ENCODE measurements at places on chromosomes 4 and X.

DNA sequence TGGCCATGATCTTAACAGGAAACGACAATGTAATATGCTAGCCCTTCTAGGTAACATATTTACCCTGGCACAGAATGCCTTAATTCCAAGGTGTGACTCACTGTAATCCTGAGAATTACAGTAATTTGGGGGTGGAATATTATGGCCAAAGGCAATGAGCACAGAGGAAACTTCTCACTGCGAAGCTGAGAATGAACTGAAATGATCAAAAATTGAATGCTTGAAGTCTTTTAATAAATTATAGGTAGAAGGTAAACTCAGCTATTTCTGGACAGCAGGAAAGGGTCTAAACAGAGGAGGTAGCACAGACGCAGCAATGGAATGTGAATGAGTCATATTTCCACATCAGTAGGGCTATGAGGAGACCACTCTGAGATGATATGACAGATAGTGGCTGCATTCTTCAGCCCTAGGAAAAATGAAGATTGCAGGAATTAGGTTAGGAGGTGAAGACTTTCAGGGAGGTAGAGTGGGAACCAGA lies 312.6 kb downstream of the PACRGL start:
- no peak for DNase-seq

DNA sequence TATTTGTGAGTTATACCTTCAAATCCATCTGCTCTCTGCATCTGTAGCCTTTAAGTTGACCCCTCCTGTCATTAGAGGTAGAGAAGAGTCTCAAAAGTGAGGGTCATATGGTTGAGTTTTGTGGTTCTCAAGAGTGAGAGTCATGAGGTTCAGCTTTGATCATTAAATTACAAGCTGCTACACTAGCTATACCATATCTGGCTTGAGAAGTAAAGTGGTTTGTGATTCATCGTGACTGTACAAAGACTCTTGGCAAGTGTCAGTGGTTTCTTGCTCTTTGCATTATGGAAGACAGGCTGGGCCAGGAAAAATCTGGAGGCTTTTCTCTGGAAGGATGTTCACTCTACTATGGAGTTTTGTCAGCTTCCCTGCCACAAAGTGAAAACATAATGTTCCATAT lies 170.6 kb downstream of the ZC4H2 start:
- no peak for DNase-seq

DNA sequence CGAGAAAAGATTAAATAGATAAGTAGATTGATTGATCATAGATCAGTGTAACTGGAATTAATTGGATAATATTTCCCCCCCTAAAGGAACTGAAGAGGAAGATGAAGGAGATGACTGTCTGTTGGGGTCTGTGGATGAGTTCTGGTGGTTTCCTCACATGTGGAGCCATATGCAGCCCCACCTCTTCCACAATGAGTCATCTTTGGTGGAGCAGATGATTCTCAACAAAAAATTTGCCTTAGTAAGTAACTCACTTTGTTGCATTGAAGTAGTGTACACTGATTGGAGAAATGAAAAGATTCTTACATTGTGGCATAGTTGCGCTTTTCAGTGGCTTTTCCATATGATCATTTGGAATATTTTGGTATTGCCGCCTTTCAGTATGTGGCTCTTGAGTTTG lies 80.4 kb downstream of the NDST3 start:
- DNase-seq: no peak

- no peak for DNase-seq
These were observed 241.6 kb downstream of the MGST2 start for GRCh38 chr4:139907001-139907809.

- peak; percentile 57 for DNase-seq
These were observed 39.2 kb downstream of the COPS4 start for GRCh38 chr4:83074086-83074704.

GRCh38 chr4:139642364-139642763 lies 23.3 kb upstream of the MGST2 start:
- DNase-seq: no peak

DNA sequence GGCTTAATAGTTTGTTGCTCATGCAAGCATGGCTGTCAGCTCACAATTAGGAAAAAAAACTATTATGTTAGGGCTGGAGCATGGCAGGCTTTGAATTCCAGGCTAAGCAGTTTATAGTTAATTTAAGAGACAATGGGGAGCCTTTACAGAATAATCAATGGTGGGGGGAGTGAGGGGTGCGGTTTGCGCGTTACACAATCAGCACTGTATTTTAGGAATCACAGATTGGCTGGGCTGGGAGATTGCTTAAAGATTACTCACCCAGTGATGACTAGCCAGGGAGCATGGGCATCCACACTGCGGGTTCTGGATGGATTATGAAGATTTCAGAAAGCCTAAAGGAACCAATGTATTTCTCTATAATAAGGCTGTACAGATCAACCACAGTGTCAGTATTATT lies 186.6 kb downstream of the SOX3 start:
- no peak for DNase-seq

GRCh38 chrX:10178866-10179463 lies 22.2 kb downstream of the CLCN4 start:
- DNase-seq: no peak

- no peak for DNase-seq
These were observed 61.4 kb upstream of the PJA1 start for GRCh38 chrX:69226459-69227158.

GRCh38 chr4:27087306-27088045 lies 226.8 kb downstream of the STIM2 start:
- DNase-seq: no peak

DNA sequence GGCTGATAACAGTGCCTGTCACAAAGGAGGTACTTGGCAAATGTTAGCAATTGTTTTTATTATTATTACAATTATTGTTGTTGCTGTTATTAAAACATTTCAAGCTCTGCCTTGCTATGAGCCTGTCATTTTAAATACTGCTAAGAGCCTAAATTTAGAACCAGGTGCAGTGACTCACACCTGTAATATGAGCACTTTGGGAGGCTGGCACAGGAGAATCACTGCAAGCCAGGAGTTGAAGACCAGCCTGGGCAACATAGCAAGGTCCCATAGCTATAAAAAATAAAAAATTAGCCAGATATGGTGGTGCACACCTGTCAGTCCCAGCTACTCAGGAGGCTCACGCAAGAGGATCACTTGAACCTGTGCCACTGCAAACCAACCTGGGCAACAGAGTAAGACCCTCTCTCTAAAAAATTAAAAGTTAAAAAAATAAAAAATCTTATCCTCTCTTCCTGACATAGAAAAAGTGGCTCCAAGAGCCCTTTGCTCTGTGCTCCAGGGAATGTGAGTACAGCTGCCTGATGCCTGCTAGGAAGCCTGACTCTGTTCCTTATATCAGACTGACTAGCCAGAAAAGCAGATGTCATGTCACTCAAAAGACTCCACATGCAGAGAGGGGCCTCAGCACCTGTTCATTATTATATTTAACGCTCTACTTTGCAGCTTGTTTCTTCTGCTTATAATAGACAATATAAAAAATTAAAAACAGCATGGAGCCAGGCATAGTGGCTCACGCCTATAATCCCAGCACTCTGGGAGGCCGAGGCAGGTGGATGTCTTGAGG lies 234.0 kb downstream of the OPHN1 start:
- no peak for DNase-seq

DNA sequence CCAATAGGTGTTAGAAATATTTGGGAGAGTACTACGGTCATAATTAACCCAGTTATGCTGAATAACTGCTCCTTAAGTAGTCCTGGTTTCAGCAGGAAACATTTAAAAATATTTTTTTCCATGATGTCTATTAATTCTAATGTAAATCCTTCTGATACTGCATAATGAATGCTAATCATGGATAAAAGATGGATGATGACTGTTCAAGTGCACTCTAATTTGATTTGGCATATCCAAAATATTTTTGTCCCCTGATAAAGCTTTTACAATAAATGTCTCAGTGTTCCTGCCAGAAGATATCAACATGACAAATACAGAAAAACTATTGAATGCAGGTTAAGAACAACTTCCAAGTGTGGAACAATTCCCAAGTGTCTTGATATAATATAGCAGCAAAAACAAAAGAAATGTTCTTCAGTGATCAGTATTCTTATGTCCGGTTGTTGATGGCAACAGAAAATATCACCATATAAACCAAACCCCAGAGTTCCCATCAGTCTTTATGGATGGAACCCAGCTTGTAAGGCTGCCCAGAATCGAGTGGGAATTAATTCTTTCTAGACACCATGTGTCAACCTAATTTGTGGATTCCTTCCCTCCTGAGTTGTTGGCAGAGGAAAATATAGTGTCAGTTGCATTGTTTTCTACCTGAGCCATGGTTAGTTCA lies 205.4 kb upstream of the GK2 start:
- no peak for DNase-seq

DNA sequence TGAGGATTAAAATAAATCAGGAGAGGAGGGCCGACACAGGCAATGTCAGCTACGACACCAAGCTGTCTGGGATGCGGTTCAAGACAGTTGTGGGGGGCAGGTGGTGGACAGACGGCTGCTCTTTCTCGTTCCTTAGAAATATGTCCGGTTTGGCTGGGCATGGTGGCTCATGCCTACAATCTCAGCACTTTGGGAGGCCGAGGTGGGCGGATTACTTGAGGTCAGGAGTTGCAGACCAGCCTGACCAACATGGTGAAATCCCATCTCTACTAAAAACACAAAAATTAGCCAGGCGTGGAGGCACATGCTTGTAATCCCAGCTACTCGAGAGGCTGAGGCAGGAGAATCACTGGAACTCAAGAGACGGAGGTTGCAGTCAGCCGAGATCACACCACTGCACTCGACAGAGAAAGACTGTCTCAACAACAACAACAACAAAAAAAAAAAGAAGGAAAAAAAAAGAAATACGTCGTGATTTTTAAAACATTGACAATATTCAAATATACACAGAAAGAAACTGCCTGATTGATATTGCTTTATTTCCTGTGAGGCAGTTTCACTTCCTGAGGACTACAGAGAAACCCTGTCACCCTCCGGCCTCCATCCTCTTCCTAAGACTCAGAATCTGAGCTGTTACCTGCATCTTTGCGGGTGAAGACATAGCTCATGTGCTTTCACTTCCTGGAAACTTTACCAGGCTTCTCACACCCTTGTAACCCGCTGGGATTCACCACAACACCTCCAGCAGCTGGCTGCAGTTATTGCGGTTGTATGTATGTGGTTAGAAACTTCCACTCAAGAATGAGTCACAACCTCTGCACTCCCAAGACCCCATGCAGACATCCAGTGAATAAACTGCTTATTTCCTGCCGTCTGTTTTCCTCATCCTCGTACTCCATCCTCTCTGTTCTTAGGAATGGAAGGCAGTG lies 63.8 kb upstream of the STS start:
- DNase-seq: peak; percentile 75

DNA sequence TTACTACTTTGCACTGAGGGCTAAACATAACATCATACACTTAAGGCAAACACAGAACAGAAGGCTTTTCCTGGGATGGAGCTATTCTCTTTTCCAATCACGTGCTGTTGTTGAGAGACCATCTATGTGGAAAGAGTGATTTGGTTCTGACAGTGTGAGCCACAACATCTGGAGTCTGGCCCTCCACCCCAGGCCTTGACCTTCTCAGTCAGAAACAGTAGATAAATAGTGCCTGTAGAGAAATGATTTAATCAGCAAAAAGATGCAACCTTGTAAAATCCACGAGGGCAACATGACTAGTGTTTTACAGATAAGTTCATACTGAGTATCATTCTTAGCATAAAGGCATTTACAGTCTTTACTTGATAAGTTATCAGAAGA lies 10.8 kb upstream of the SFRP2 start:
- DNase-seq: no peak

DNA sequence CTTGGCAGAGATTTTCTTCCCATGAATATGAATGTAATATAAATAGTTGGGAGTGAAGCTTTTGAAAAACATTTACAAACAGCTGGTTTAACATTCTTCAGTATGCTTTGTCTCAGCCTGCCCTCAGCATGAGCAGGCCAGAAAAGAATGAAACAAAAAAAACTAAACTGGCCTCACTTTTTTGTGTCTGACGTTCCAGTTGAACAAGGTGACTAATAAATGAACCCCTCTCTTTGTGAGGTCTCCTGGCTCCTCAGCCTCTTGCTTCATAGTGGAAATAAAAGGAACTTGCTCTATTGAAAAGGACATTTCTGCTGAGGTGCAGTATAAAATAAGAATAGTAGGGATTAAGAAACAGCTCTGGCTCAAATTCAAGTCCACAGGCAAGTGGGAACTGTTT lies 9.4 kb downstream of the CHST7 start:
- no peak for DNase-seq

- no peak for DNase-seq
These were observed 12.2 kb downstream of the RGS12 start for GRCh38 chr4:3304831-3305609.

- DNase-seq: no peak
These were observed 158.2 kb upstream of the DDIT4L start for GRCh38 chr4:100348473-100348872.

DNA sequence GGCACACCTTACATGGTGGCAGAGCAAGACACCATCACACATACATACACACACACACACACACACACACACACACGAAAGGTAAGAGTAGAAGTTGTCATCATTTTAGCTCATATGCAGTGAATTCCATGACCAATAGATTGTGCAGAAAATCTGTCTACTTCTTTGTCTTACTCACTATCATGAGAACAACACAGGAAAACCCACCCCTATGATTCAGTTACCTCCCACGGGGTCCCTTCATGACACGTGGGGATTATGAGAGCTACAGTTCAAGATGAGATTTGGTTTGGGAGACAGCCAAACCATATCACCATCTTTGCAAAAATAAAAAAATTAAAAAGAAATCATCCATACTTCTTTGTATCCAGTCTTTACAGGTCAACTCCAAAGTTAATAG lies 221.1 kb downstream of the BMPR1B start:
- no peak for DNase-seq

GRCh38 chr4:80141543-80141942 lies 55.8 kb upstream of the PRDM8 start:
- no peak for DNase-seq

DNA sequence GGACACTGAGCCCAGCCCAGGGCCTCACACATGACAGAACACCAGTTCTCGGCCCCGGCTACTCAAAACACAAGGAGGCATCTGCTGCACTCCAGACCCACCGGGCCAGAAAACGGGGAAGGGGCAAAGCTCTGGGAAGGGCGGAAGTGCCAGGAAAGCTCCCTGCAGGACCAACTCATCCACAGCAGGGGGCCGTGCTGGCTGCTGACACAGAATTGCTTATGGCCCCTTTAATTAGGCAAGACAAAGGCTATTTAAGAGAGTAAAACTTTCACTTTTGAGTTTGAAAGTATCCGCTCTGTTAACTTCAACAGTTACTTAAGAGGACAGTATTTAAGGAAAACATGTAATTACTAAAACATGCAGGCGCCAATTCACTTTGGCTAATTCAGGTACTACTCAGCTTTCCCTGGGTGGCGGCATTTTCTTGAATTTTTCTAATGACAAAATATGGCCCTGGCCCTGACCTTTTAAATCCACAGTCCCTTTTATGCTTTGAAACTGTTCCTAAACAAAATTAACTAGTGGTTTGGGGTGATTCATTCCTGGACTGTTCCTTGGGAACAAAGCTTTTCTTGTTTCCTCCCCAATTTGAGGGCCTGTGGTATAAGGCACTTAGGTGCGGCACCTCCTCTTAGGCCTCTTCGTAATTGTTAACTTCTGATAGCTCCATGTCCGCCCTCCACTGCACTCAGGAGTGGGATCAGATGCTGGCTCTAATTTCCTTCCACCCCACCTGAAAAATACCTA lies 40.4 kb downstream of the NSG1 start:
- no peak for DNase-seq
